ENCODE measurements at places on chromosomes 4 and X.

GRCh38 chrX:133175162-133175561 is 43.0 kb downstream of the TFDP3 start:
- DNase-seq = no peak

DNA sequence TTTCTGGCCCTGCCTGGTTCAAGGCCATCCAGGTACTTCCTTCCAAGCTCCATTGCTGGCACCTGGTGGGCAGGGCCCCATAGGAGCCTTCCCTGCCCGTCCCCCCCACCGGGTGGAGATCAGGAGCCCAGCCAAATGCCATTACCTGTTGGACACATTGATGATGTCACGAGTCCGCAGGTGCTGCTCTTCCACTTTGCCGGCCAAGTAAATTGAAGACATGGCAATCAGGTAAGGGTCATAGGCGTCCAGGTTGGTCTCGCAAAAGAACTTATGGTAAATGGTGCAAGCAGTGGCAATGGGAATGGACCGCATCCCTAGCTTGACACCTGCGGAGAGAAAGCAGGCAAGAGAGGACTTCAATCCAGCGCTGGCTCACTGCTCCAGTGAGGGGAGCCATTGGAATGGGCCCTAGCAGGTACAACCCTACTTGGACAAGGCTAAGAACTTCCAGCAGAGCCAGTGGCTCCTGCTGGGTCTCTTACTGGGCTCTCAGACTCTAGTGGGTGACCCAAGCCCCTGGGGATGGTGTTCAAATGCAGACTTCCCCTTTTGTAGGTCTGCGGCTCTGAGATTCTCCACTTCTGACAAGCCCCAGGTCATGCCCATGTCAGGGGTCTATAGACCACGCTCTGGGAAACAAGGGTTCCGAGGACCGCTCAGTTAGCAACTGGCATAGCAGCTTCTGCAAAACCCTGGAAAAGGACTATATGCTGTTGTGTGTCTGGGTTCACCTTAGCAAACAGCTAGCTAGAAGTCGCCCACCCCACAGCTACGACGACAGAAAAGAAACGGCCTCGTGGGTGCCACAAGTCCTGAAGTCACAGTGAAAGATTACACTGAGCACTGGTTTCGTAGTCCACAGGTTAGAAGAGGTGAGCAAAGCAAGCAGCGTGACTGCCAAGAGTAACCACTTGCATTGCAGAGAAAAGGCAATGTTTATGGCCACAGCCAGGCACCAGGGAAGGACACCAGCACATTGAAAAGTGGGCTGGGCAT is 2.8 kb downstream of the CCNQ start:
- no peak for DNase-seq

GRCh38 chr4:187390646-187391045 is 604.9 kb upstream of the ZFP42 start:
- DNase-seq = no peak

- DNase-seq = no peak
These were observed 87.6 kb downstream of the GAB1 start for GRCh38 chr4:143424276-143424675.

DNA sequence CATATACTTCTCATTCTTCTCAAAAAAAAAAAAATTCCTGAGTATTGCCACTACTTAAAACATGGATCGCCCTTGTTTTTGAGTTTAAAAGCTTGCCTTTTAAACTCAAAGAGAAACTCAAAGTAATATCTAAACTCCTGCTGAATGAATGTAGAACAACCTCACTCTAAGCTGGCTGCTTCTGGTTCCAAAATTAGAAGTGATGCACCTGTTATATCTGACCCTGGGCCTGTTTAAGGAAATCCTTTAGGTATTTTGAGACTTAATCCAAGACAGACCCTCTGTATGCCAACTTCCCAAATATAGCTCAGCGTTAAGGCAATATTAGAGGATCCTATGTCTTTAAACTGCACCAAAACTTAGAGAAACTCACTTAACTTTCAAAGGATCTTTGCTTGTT is 1.8 kb upstream of the OTUD4 start:
- no peak for DNase-seq

GRCh38 chr4:27308379-27308778 is 447.7 kb downstream of the STIM2 start:
- no peak for DNase-seq

DNA sequence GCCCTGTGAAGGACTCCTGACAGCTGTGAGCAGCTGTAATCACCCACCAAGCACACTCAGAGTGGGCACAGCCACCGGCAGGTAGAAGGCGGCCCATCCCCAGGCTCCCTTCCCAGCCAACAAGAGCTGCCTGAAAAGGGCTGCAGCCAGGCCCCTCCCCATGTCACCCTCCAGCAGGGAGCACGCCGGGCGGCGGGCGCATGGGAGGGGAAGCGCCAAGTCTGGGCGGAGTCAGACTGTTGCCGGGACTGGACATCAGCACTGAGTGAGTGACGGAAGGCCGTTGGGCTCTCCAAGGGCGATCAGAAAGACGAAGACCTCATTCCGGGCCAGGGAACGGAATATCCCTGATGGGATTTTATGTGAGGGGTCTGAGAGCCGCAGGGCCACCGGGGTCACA is 82.1 kb downstream of the PPP2R2C start:
- peak; percentile 16 for DNase-seq

DNA sequence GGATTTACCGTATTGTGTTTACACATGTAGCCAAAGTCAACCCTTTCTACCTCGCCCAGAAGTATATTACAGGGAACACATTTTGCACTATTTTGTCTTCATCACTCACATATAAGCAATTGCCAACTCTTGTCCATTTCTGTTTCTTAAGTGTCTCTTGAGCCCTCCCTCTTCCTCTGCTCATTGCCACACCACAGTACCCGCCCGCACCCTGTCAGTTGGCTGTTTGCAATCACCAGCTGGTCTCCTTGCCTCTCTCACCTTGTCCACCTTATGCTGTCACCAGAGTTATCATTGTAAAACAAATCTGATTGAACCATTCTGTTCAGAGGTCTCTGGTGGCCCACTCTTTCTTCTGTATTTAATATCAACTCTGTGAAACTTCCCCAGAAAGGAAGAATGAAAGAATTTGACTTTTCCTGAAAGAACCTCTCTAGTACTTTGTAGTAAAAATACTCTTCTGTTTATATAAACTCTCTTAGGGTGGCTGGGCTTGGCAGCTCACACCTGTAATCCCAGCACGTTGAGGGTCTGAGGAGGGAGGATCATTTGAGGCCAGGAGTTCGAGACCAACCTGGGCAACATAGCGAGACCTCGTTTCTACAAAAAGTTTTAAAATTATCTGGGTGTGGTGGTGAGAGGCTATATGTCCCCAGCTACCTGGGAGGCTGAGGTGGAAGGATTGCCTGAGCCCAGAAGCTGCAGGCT is 50.2 kb downstream of the ING2 start:
- no peak for DNase-seq

- no peak for DNase-seq
These were observed 172.0 kb downstream of the ATOH1 start for GRCh38 chr4:94000559-94000958.

GRCh38 chr4:103915224-103915869 is 195.6 kb upstream of the TACR3 start:
- DNase-seq = peak; percentile 59

- no peak for DNase-seq
These were observed 761 bp downstream of the FGFRL1 start for GRCh38 chr4:1012034-1012739.

- no peak for DNase-seq
These were observed 54.5 kb upstream of the MAMLD1 start for GRCh38 chrX:150308532-150309157.

DNA sequence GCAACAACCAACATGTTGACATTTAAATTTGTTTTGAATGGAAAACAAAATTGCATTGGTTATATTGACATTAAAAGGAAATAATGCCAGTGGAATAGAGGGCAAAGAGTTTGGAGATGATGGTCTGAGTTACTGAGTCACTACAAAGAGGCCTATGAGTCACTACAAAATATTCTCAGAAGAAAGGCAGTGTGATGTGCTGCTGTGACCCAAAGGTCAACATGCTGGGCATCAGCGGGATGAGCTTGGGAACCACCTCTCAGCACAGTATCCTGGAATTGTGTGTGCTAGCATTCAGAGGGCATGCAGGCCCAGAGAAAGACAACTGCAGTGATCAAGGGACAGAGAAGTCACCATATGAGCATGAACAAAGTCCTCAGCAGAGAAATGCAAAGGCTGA is 2.8 kb downstream of the CMC4 start:
- no peak for DNase-seq

DNA sequence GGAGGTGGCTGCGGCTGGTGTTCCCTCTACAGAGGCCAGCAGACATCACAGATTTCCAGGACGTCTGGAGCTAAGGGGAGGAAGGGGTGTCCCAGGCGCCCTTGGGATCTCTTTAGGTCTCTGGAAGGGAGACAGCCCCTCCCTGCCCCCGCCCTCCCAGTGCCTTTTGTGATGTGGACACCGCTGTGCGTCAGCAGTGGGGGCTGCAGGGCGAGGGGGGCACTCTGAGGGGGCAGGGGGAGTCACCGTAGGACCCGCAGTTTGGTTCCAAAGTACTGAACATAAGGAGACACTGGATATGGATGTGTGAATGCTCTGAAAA is 25.6 kb upstream of the MXD4 start:
- no peak for DNase-seq

- no peak for DNase-seq
These were observed 317.6 kb downstream of the DKK2 start for GRCh38 chr4:106718548-106718947.

- DNase-seq = peak; percentile 3
These were observed 100.8 kb upstream of the LIMCH1 start for GRCh38 chr4:41437111-41437536.

DNA sequence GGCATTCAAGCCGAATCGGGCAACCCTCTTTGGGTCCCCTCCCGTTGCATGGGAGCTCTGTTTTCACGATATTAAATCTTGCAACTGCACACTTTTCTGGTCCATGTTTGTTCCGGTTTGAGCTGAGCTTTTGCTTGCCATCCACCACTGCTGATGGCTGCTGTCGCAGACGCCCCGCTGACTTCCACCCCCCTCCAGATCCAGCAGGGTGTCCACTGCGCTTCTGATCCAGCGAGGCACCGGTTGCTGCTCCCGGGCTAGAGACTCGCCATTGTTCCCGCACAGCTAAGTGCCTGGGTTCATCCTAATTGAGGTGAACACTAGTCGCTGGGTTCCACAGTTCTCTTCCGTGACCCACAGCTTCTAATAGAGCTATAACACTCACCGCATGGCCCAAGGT is 13.3 kb downstream of the ACOX3 start:
- no peak for DNase-seq

GRCh38 chr4:37798616-37799015 is 27.9 kb upstream of the PGM2 start:
- no peak for DNase-seq

DNA sequence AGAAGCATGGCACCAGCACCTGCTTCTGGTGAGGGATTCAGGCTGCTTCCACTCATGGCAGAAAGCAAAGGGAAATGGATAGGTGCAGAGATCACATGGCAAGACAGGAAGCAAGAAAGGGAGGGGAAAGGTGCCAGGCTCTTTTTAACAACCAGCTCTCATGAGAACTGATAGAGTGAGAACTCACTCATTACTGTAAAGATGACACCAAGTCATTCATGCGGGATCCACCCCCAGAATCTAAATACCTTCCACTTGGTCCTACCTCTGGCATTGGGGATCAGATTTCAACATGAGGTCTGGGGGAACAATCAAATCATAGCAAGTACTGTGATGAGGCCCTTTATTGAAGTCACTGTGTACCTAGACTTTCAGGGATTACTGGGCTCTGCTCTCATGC is 72.0 kb upstream of the PRDM5 start:
- DNase-seq = no peak

DNA sequence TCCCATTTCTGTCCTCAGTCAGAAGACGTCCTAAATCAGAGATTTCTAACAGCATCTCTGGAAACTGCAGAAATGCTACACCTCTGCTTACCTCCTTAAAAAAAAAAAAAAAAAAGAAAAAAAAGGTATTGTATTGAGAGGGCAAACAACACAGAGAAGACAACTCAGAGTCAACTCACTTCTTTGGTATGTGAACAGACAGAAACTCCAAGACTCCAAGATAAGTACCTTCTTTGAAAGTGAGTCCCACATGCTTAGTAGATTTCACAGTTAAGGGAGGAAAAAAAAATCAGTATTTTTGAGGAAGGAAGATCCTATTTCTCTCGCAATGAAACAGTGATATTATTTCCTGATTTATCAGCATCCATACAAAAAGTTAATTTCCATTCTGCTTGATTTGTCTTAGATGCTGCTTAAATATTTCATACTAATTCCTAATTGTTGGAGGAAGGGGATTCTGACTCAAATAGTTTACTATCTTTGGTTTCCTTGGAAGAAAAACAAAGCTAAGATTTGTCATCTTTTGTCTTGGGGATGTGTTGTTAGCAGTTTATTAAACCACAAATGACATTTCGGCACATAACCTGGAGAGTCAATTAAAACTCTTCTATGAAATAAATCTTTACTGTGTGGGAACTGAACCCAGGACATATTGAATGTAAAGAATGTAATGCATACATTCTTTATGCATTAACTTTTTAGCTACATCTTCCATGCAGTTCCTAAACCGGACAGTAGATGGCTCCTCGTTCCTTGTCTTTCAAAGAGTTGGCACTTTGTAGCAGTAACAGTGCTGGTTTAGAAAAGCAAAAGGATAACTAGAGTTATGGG is 4.7 kb downstream of the RASGEF1B start:
- DNase-seq = peak; percentile 46

DNA sequence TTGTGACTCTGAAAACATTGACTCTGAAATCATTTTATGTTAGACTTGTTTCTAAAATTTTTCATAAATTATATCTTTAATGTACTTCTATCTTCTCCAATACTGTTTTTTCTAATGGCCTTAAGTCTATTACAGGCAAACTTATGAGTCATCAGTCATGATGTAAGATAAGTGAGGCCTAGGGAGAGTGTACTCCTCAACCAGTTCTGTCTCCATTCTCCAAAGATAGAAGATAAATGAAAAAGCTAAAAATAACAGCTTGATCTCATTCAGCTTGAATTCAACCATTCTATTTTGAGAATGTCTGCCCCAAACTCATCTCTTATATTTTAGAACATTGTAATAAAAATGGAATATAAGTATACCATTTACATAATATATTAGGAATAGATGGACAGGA is 34.5 kb downstream of the STBD1 start:
- no peak for DNase-seq

GRCh38 chr4:76987153-76987591 is 37.6 kb downstream of the SEPTIN11 start:
- no peak for DNase-seq

DNA sequence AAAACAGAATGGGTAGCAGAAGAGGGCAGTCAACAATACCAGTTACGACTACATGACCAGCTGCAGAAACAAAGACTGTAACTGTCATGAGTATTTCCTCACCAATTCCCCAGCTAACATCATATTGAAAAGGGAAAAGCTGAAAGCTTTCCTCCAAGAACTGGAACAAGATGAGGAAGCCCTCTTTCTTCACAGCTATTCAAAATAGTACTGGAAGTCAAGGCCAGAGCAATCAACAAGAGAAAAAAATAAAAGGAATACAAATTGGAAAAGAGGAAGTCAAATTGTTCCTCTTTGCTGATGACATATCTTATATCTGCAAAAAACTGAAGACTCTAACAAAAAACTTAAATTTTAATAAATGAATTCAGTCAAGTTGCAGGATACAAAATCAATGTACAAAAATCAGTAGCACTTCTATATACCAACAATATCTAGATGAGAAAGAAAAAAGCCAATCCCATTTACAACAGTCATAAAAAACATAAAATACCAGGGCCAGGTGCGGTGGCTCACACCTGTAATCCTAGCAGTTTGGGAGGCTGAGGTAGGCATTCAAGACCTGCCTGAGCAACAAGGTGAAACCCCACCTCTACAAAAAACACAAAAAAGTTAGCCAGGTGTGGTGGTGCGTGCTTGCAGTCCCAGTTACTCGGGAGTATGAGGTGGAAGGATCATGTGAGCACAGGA is 125.4 kb downstream of the ATP8A1 start:
- no peak for DNase-seq

GRCh38 chr4:63211776-63212479 is 1197.3 kb downstream of the TECRL start:
- DNase-seq = no peak
